ENCODE measurements at places on chromosomes 7 and 10.
A peak's percentile ranks its signal among the peaks of the same experiment; 100 is the strongest.

DNA sequence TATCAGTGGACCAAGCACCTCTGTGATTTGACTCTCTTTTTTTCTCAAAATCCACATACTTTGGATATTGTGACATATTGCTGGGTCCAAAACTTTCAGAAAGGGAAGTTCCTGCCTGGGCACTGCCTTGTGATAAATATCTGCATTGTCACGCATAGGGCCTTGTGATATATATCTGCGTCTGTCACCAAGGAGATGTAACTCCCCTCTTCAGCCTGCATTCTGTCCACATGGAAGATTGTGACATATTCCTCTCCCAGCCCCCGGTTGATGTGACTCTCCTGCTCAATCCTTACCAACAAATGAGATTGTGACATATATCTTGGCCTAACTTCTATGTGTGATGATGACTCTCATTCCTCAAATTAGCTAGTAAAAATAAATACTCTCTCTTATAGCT lies 25.4 kb upstream of the ZNF107 start:
- no peak for DNase-seq

DNA sequence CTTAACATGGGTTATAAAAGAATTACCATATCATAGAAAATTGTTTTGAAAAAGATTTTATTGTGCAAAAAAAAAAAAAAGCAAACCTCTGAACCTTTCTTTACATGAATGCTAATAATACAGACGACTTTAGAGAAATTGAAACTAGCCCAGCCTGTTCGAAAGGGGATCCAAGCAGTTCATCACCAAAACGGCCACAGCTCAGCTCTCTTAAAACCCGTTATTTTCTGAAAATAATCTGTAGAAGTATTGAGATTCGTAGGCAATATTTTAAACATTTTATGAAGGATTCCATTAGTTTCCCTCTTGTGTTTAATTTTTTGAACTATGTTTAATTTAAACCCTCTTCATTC lies 9.9 kb upstream of the GSAP start:
- no peak for DNase-seq

GRCh38 chr7:114364151-114364550 lies 50.5 kb upstream of the FOXP2 start:
- peak; percentile 80 for DNase-seq

- DNase-seq, result no peak
These were observed 72.0 kb upstream of the SMNDC1 start for GRCh38 chr10:110376767-110377160.

GRCh38 chr10:128062331-128062880 lies 63.8 kb downstream of the MKI67 start:
- DNase-seq, result peak; percentile 64

DNA sequence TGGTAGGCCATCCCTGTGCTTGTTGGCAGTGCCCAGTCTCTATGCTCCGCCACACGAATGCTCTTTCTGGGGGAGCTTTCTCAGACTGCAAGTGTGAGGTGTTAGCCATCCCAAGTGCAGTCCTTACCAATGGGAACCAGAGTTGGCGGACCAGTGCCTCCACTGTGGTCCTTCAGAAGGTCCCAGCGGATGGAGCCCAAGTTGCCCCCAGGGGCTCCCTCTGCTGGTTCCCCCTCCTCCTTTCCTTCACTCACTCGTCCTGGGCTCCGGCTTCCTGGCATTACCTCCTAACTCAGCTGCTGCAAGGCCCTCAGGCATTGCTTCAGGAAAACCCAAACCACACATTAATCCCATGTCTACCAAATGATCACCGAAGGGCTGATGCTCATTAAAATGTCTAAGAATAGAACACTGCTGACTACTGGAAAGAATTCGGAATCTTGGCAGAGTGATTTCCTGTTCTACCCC lies 139.8 kb downstream of the CUBN start:
- DNase-seq, result no peak

GRCh38 chr10:99487125-99487807 lies 45.5 kb upstream of the NKX2-3 start:
- DNase-seq, result no peak

DNA sequence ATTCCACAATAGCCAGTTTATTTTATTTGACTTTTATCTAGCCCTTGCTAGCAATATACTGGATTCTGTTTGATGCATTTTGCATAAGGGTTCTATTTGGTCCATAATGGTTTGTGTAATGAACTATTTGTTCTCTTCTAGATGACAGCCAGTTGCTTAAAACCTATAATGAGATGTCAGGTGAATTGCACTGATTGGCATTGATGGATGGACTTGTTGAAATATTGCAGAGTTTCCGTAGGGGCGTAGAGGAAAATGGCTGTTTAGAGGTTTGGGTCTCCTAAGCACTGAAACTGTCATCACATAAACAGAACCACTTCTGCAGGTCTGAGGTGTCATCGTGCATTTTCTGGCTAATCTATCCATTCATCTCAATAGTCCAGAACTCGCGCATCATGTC lies 124.9 kb upstream of the HDAC9 start:
- DNase-seq, result peak; percentile 56

DNA sequence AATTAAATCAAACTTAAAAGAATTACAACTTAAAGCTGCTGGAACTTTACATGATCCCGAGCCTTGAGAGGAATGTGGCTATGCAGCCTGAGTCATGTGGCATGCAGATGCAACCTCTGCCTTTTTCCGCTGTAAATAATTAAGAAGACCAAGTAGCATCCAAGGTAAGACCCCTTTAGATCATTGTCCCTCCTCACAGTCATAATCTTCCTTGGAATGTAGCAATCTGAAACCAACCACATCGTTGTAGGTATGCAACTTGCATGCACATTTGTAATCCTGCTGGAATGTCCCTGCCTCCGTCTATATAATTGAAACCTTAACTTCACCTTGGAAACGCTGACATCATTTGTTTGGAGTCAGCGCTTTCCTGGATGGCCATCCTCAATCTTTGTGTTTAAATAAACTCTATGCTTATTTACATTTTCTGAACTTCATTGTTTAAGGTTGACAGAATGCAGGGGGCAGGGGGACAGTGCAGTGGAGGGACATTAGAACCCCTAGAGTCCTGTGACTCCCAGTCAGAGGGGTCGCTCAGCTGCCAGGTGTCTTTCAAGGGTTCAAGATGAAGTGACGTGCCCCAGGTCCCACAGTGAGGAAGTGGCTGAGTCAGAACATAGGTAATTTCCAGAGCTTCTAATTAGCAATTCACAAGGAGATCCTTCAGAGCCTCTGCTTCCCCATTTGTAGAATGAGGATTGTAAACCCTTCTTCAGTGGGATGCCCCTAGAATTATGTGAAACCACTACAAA lies 110.7 kb downstream of the RALA start:
- DNase-seq, result peak; percentile 83

DNA sequence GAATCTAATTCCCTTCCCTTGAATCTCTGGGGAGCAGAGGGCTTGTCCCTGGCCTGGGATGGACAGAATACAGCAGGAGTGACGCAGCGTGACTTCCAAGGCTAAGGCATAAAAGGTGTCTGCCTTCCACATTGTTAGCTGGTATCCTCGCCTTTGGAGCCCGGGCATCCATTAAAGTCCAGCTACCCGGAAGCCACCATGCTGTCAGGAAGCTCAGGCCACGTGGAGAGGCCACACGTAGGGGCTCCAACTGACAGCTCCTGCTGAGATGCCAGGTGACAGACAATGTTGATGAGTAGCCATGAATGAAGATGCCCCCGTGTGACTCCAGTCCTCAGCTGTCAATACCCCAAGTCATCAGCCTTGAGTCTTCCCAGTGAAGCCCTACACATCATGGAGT lies 99.9 kb downstream of the OAT start:
- no peak for DNase-seq

DNA sequence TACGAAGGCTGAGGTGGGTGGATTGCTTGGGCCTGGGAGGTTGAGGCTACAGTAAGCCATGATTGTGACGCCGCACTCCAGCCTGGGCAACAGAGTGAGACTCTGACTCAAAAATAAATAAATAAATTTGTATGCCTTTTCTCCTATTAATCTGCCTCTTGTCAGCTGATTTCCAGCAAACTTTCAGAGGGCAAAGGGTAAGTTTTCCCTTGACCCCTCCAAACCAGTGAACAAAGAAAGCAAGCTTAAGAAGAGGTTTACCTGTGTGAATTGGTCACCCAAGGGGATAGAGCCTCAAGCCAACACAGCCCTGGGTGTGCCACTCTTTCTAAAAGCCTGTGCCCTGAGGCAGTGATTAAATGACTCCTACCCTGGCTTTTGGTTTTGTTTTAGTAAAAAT lies 30.8 kb downstream of the GOT1 start:
- no peak for DNase-seq

DNA sequence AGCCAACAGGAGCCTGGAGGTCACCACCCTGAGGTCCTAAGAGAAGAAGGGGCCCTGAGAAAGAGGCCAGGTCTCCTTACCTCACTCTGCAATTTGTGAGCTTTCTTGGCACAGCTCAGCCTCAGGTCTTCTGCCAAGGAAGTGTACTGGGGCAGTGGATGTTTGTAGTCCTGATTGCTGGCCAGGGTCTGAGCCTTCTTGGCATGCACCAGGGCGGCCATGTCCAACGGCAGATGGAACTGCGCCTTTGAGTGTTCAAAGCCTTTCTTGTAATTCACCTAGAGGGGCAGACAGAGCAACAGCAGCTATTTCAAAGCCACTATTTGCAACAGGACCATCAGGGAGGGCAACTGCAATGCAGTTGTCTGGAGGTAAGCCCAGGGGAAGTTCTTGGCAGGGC lies 51.7 kb downstream of the NRAP start:
- no peak for DNase-seq

DNA sequence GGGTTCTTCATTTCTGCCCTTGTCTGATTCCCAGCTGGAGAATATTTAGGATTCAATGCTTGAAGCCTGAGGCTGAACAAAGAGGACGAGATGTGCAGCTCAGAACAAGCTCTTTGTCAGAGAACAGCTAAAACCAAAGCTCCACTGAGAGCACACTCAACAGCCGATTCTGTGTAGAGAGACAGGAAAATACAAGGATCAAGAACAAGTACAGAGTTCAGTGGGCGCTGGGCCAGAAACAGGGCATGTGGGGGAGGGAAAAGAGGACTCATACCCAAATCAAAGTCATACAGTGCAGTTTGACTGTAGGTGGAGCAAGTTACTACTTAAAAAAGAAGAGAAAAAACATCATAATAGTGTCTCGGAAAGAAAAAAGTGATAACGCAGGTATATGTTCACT lies at the start of gene AGMO:
TSS of gene AGMO (minus strand) at position 181 of the 400 bp plus-strand sequence.
- DNase-seq, result no peak

- DNase-seq, result peak; percentile 94
These were observed 537.1 kb upstream of the FOXK1 start for GRCh38 chr7:4144811-4145510.

Data from eye (tissue), 1 donor.